ENCODE measurements at places on chromosomes 12 and 14. TPM values are rescaled to one million over a fixed set of nuclear protein-coding genes. Genes with fewer than 3 reads are reported as not detected.
A peak's percentile ranks its signal among the peaks of the same experiment; 100 is the strongest.

Gene IRAK3
- total RNA-seq, result 33.8 TPM

Gene SMIM41
- total RNA-seq, result 4.7 TPM

- no peak for DNase-seq
These were observed 424.4 kb upstream of the LMO3 start for GRCh38 chr12:17030338-17030737.

DNA sequence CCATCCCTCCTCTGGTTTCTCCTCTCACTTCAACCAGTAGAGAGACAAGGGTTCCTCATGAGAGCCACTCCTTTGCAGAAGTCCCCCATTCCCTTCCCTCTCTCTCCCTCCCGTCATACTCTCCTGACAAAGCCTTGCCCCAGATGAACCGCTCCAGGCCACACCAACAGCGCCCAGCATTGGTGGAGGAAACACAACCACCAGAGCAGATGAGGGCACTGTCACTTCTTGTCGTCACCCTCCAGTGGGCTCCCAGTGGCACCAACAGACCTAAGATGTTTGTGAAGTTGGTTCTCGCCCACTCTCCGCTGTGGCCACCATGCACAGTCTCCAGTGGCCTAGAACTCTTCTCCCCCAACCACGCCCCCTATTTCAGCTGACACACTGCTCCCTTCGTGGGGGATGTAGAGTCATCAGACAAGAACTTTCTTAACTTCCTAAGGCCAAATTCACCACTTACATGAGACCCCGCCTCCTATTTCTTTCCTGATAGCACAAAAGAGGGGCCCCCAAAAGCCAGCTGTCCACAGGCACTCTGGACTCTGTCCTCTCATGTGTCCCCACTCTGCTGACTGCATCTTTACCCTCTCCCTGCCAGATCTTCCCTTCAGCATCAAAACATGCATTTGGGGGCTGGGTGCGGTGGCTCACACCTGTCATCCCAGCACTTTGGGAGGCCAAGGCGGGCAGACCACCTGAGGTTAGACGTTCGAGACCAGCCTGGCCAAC is 29.2 kb upstream of the PLEKHG6 start:
- no peak for DNase-seq

DNA sequence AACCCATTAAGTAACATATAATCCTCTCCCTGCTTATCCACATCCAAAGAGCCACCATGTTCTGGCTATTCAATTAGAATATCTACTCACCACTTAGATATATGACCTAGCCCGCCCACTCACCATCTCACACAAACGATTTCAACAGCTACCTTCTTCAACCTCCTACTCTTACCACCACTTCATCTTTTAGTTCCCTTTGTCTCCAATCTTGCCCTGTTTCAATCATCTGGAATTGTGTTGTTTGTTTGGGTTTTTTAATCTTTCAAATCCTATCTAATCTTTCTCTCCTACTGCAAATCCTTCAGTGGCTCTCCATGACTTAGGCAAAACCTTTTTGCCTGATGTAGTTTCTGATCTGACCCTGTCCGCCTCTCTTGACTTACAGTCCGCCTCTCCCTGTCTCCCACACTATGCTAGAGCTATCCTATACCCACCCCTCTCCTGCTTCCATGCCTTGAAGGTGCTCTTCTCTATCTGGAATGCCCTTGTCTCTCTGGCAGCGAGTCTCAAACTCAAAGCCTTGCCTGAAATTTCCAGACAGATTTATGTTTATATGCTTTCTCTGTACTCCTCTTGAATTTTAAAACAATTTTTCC is 161.0 kb upstream of the CRY1 start:
- no peak for DNase-seq

GRCh38 chr14:95132760-95133159 is 24.6 kb downstream of the DICER1 start:
- DNase-seq, result no peak

DNA sequence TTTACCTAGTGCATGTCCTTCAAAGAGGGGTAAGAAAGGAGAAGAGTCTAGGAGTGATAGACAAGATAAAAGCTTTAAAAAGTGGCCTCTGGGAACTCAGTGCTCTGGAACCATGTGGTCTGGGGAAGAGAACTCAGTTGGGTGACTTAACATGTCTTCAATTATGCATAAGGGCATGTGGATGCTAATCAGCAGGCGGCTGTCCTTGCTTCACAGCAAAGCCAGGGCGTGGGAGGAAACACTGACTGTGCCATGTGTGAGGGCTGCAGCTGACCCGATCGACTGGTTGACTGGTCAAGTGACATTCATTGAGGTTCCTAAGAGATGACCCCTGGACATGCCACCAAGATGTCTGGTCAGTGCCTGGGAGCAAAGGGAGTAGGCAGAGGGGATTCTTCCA is 1053.8 kb downstream of the BCL11B start:
- no peak for DNase-seq

DNA sequence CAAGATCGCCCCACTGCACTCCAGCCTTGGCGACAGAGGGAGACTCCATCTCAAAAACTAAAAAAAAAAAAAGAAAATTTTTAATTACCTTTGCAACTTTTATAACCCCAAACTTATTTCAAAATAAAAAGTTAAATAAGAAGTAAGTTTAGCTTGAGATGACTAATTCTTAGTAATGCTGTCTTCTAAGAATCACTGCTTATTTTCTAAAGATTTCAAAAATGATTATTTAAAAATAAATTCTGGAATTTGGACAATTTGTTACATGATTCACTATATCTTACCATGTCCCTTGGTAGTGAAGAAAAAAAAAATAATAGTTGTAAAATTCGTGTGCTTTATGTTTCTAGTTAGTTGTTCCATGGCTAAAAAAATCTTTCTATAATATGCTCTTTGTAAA is 11.6 kb upstream of the HECTD1 start:
- DNase-seq, result no peak

- no peak for DNase-seq
These were observed 98.9 kb upstream of the PLEKHA5 start for GRCh38 chr12:19030603-19031002.

Gene GUCY2C
- not detected for total RNA-seq

DNA sequence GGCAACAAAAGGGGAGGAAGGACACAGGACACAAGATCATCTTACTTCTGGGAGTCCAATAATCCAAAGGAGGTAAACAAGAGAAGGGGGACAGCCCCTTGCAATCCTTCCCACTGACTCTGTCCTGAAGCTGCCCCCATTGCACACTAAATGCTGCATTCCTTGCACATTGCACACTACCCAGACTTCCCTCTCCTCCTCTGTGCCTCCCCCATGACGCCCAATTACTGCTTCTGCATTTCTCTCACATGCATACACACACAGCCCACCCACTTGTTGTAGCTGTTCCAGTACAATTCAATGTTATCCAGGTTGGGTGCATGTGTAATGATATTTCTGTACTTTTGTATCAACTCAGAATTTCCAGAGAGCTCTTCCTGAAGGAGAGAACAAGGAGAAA is 5.5 kb downstream of the NDRG2 start:
- DNase-seq, result no peak

DNA sequence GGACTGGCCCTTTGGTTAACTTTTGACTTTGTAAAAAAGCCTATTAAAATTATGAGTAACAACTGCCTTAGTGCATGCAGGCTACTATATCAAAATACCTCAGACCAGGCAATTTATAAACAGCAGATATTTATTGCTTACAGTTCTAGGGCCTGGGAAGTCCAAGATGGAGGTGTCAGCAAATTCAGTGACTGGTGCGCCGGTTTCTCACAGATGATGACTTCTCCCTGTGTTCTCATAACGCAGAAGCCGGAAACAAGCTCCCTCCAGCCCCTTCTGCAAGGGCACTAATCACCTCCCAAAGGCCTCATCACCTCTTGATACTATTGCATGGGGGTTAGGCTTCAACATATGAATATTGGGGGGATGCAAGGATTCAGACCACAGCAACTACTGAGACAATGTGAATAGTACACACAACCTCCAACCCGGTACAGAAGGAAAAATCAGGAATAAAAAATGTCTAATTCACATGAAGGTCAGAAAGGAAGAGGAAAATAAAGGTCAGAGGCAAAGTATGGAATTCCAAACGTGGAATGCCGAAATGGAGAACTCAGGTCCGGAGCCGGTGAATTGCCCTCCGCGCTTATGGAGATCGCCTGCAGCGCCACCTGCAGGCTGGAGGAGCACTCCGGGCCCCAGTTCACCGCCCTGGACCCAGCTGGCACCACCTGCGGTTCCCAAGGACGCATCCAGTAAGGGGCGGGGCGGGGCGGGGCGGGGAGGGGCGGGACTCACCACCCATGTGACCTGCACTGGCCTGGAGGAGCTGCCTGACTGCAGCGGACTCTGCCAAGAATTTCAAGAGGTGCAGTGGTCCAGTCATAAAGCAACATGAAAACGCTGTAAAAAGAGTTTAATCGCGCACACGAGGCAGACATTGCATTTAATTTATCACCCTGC is 203.4 kb downstream of the KIF26A start:
- DNase-seq, result peak; percentile 49

Gene ERGIC2
- 64.7 TPM for total RNA-seq

Gene TMEM179
- not detected for total RNA-seq

Gene C12orf56
- total RNA-seq, result not detected

DNA sequence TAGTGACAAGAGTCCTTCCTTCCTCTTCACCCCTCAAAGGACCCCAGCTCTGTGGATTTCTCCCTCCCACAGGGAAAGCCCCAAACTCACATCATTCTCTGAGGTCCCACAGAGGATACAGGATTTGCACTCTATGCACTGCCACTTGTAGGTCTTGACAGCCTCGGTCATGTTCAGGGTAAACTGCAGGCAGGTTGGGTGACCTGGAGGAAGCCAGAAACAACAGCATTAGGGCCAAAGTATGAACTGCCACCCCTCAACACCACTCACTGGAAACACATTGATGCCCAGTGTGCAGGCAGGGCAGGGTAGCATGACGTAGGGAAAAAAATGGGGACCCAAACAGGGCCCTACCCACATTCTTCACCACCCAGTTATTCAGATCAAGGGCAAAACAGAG is 264.4 kb downstream of the DPF3 start:
- DNase-seq, result no peak

- DNase-seq, result no peak
These were observed 47.4 kb downstream of the SUSD6 start for GRCh38 chr14:69658664-69659261.

DNA sequence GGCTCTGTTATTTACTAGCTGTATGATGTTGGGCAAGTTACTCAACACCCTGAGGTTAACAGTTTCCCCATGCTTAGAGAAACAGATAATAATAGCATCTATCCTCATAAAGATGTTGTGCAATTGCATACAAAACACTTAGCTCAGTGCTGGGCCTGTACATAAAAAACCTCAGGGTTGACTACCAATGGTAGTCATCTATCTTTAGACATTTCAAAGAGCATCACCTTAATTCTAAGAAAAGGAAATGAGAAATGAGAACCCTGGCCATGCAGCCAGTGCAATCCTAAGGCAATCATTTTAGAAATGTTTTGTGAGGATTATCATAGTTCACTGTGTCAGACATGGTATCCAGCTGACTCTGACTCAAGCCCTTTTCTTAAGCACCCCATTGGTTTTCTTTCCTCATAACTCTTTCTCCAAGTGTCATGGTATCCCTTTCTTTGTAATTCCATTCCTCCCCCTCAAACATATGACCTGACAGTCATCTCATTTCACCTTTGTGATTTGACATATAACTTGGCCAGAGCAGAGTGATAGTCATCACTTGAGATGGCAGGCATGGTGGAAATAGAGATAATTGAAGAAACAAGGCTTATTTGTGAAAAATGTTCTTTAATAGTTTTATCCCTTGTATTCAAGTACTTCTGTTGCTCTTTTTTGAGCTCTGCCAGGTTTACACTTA is 29.5 kb upstream of the OSBPL8 start:
- no peak for DNase-seq

DNA sequence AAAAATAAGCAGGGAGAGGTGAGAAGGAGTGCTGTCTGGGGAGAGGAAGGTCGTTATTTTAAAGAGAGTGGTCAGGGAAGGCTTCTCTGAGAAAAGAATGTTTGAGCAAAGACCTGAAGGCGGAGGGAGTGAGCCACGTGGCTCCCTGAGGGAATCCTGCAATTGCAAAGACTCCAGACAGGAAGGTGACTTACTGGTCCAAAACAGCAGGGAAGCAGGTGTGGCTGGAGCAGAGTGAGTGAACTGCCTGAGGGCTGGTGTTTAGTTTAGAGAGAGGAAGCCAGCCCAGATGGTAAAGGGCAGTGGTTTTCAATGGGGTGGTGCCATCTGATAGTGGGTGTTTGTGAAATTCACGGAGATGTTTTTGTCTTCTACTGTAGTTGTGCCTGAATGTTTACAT is 58.8 kb upstream of the LTA4H start:
- peak; percentile 26 for DNase-seq

Gene FSCB
- 2.1 TPM for total RNA-seq

All from upper lobe of left lung (tissue), 6 donors.